ENCODE measurements at places on chromosomes 5 and 9.

DNA sequence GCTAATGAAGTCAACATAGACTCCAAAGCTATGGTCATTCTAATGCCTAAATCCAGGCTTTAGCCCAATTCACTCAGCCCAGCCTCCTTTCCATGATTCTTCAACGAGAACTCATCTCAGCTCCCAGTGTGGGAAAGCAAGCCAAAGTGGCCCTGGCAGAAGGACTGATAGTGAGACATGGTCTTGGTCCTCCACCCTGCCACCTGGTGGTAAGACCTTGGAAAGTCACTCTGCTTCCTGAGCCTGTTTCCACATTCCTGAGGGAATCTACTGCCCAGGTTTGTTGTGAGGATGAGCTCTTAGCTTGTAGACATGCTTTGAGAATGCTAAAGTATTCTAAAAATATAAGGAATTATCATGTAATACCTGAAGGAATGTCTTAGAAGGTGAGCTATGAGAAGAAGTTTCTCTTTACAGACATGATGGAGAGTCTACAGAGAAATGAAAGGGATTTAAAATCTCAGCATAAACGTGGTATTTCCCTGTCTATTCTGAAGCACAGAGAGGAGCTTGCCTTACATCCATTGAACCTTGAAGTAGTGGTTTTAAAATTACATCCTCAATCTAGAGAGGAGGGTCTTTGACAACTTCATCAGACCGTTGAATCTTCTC, 173.5 kb downstream of the TRIM32 start:
- no peak for DNase-seq

DNA sequence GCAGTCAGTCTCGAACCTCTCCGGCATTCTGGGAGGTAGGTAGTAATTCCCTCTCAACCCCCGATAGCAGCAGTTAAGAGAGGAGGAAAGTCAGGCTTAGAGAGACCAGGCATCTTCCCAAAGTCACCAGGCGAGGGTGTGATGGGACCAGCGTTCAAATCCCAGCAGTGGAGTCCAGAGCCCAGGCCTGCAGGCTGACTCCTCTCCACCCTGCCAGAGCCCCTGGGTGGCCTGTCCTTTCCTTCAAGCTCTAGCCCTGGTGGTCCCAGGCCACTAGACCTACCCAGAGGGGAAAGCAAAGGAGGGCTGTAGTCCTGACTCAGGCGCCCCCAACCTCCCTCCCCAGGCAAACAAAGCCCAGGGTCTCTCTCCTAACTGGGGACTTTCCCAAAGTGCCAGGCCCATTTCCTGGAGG, 4.2 kb upstream of the NR5A1 start:
- DNase-seq: no peak

- DNase-seq: no peak
Observed at GRCh38 chr5:2149195-2149539, 266.4 kb upstream of the IRX4 start.

GRCh38 chr5:6280425-6281100, 97.8 kb downstream of the MED10 start:
- DNase-seq: no peak

GRCh38 chr9:136587944-136588662, 42.3 kb upstream of the NOTCH1 start:
- DNase-seq: no peak

- DNase-seq: peak; percentile 78
Observed at GRCh38 chr5:52007230-52007858, 624.1 kb downstream of the ISL1 start.

DNA sequence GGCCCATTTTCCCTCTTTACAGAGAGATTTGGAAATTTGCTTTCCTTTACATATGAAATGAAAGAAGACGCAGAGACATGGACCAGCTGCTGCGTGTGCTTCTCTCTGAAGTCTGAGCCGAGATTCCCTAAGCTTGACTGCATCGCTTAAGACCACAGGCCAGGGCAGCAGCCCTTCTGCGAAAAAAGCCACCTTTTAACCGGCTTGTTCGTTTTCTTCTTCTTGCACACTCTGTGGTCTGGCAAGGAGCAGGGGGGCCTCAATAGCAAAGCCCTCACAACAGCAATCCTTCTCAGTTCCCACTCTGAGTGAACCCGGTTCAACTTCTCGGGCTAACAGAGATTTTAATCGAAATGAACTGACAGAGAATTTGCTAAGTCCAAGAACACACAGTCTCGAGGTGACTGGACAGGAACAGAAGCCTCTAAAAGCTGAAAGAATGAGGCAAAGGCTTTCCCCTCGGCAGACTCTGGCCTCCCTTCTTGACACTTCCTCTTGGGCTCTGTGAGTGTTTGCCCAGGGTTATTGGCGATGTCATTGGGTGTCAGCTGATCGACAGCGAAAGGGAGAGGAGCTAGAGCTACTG, 512.9 kb upstream of the KLF4 start:
- no peak for DNase-seq

DNA sequence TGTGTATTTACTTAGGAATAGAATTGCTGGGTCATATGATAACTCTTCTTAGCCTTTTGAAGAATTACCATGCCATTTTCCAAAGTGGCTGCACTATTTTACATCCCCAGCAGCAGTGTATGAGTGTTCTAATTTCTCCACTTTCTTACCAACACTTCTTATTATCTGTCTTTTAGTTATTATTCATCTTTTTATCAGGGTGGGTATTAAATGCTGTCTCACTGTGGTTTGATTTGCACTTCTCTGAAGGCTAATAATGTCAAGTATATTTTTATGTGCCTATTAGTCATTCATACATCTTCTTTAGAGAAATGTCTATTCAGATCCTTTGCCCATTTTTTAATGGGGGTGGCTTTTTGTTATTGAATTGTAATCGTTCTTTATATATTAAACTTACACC, 36.8 kb downstream of the SLC1A3 start:
- no peak for DNase-seq

GRCh38 chr5:137174196-137174595, 324.9 kb downstream of the SPOCK1 start:
- no peak for DNase-seq

GRCh38 chr5:122707796-122708195, 67.1 kb upstream of the SNX2 start:
- no peak for DNase-seq

DNA sequence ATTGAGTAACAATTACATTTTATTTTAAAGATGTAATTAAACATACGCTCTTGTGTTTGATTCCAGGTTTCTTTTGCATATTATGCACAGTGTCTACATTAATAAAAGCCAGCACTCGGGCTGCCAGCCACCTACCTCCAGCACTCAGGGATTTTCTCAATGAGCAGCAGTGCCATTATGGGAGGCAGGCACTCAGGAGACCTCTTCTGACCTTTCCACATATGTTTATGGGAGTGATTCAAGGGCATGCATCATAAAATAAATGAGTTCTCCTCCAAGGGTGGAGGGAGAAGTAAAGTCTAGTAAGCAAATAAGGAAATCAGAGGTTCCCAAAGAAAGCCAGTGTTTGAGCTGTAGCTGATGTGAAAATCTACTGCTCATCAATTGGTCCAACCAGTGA, 119.8 kb upstream of the IRX2 start:
- DNase-seq: no peak

- DNase-seq: no peak
Observed at GRCh38 chr9:131728546-131728910, 11.3 kb downstream of the RAPGEF1 start.

DNA sequence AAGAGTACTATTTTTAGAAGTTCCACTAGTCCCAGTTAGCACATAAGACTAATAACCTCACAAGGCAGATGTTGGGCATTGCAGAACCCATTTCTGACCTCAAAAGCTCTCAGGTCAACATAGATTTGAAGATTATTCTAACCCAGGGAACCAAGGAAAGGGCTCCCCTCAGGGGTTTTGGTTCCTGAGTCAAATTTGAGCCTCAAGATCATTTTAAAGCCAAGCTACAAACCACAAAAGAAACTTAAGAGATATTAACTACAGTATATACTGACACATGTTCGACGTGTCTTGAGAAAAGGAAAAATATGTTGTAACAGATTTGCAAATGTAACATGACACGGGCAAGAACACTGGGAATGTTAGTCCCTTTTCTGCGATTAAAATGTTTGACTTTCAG, 88.6 kb downstream of the GNAQ start:
- DNase-seq: no peak

DNA sequence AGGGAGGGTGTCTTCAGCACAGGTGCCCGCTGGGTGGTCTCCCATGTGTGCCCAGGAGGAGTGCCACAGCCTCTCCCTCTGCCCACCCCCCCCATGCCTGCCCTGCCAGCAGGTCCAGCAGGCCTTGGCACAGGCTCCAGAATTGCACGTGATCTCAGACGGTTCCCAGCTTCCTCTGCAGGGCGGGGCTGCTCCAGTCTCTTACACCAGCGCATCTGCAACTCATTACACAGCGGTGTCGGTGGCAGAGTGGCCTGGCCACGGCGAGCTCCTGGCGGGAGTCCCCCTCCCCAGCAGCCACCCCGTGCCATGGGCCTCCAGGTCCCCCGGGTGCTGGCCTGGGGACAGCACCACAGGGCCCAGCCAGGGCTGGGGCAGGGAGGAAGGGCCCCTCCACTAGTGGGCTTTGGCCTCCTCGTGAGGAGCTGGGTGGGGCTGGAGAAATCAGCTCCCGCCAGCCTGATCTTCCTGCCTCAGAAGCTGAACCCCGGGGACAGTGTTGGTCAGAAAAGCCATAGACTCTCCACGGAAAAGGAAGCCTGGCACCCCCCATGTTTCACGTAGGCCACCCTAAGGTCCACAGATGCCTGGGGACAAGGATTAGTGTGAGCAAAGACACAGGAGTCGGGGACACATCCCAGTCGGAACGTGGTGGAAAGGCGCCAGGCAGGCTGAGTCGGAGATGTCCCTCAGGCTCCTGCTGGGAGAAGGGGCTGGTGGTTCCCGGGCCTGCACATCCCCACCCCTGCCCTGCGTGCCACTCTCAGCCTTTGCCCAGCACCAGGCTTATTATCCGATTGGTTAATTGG, 40.2 kb downstream of the RXRA start:
- peak; percentile 25 for DNase-seq

DNA sequence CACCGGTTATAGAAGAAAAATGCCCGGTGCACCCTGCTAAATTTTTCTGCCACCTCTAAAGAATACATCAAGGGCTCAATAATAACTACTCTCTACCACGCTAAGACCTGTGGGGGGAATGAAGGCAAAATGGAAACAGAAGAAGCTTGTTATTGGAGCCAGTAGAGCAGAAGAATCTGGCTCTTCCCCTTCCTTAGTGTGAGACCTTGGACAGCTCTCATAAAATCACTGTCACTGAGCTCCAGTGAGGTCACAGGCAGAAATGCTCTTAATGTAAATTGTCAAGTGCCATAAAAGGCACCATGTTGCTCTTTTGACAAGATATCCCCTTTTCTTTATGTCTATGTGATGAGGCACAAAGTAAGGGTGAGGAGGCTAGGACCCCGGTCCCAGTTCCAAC, 74.4 kb downstream of the ASTN2 start:
- no peak for DNase-seq

DNA sequence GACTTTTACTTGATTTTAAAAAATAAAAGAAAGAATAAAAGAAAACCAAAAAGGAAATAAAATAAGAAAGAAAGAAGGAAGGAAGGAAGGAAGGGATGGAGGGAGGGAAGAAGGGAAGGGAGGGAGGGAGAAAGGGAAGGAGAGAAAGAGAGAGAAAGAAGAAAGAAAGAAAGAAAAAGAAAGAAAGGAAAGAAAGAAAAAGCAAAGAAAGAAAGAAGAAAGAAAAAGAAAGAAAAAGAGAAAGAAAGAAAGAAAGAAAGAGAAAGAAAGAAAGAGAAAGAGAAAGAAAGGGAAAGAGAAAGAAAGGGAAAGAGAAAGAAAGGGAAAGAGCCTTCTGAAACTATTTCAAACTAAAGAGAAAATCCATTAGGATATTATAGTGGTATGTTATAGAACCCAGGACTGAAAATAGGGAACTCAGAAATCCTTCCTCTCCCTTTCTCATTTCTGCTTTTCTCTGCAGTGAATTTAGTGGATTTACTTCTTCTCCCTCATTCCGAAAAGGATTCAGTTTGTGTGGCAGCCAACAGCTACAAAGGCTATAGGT, 414.7 kb upstream of the CCNG1 start:
- DNase-seq: no peak

DNA sequence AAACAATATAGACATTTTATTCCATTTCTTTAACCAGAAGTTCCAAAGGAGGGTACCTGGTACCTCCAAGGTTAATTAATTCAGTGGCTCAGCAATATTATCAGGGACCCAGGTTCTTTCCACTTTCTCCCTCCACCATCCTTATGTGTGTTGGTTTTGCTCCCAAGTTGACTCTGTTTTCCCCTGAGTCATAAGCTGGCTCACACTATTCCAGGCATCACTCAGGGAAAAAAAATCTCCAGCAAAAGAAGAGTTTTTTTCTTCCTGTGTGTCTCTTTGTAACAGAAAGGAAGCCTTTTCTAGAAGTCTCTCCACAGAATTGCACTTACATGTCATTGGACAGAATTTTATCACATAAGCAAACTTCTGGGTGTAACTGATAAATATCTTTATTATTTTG, 31.2 kb upstream of the GALNT10 start:
- DNase-seq: no peak

- no peak for DNase-seq
Observed at GRCh38 chr5:8478326-8478725, 609.4 kb downstream of the MTRR start.

GRCh38 chr5:110086658-110087388, 397.1 kb downstream of the MAN2A1 start:
- DNase-seq: no peak

GRCh38 chr5:4857761-4858160, 282.4 kb upstream of the ADAMTS16 start:
- no peak for DNase-seq

DNA sequence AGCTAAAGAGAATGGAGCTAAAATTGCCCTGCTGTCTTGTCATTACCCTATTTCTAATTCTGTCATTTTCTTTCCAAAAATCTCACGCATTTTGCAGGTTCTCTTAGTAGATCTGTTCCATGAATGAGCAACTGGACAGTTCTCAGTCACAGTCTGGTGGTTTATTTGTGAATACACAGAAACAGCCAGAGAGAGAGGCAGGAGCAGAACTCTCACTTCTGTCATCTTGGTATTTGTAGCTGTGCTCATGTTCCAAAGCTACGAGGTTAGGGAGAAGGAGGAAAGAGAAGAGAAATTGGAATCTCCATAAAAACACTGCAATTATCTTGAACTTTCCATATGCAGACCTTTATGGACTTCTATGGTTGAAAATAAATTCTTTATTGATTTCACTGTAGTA, 118.0 kb upstream of the OR13F1 start:
- DNase-seq: no peak

DNA sequence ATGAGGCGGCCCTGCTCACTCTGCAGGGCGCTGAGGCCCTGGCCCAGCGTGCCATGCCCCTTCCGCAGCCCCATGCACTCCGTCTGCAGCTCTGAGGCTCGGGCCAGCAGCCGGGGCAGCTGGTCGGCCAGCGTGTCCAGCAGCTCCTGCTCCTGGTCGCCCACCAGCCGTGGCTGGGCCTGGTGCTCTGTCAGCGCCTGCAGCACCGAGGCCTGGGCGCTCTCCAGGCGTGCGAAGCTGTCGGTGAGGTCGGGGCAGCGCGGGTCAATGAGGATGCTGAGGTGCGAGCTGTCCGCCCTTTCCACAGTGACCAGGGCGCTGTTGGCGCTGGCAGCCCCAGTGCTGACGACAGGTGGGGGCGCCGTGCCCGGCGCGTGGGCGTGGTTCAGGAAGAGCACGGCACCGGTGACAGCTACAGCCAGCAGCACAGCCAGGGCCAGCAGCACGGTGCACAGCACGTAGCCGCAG, 9.4 kb downstream of the FIBCD1 start:
- no peak for DNase-seq

Data from NCI-H1436 treated with DMSO at 0.1 percent for 48 hours (cell line).